ENCODE measurements at places on chromosomes 5 and 9. TPM values are rescaled to one million over a fixed set of nuclear protein-coding genes. Genes with fewer than 3 reads are reported as not detected.

SLC35A4 gene
- 43.4 TPM for total RNA-seq

IFNA13 gene
- not detected for total RNA-seq

SPINK7 gene
- total RNA-seq = not detected

PRRX2 gene
- 51.9 TPM for total RNA-seq

CBY3 gene
- not detected for total RNA-seq

MAP1B gene
- total RNA-seq = 382 TPM

PCDHGC3 gene
- 116 TPM for total RNA-seq

PCDHGA1 gene
- total RNA-seq = 0.91 TPM

CD274 gene
- 3.8 TPM for total RNA-seq

- no peaks in the 10 kb centered on the region for H3K36me3 ChIP-seq
- DNase-seq = no peak
- H3K4me1 ChIP-seq = no peaks in the 10 kb centered on the region
- H3K27me3 ChIP-seq = no peaks in the 10 kb centered on the region
- H3K4me3 ChIP-seq = no peak overlapping the region
Observed at GRCh38 chr9:134607971-134608370, 33.6 kb upstream of the COL5A1 start.

- no peak for DNase-seq
- no peaks in the 10 kb centered on the region for H3K27me3 ChIP-seq
- H3K4me1 ChIP-seq = no peaks in the 10 kb centered on the region
- no peaks in the 10 kb centered on the region for H3K36me3 ChIP-seq
Observed at GRCh38 chr5:136622747-136623146, 257.4 kb upstream of the TRPC7 start.

DNA sequence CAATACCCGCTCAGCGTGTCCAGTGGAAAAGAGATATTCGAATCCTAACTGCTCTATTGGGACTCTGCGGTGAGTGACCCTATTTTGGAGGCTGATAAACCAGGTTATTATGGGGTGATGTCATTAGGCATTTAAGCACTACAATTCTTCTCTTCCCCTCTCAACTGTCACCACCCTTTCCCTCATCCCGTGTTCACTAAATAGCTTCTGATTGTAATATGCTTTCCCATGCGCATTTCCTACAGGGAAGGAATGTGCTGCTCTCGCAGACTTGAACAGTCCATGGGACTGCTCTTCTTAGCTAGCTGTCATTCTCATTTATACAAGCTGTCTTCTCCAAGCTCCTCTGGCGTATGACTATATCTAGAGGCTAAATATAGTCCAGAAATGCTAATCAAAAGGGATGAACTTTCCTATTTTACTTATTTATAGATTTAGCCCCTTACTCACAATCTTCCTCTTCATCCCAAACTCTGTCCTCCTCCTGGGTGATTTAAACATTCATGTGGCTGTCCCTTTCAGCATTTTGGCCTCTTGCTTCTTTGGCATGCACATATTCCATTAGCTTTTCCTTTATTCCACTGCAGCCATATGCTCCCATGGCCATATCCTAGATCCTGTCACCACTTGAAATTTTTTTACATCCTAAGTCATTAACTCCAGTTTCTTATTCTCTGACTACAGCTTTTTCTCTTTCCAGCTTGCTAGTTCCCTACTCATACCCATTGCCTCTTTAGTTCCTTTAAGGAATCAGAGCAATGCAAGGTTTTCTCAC, 39.6 kb upstream of the CSNK1G3 start:
- no peaks in the 10 kb centered on the region for H3K27me3 ChIP-seq
- H3K4me1 ChIP-seq = no peaks in the 10 kb centered on the region
- H3K27ac ChIP-seq = no peak overlapping the region
- no peaks in the 10 kb centered on the region for H3K36me3 ChIP-seq

- peak; percentile 74 for DNase-seq
- no peaks in the 10 kb centered on the region for H3K4me1 ChIP-seq
- H3K4me3 ChIP-seq = peak overlapping the region; percentile 0
- no peaks in the 10 kb centered on the region for H3K27me3 ChIP-seq
Observed at GRCh38 chr9:116156621-116157314, 3.2 kb downstream of the PAPPA start.

GRCh38 chr5:17147617-17148016, 69.8 kb upstream of the BASP1 start:
- no peak for DNase-seq
- no peak overlapping the region for H3K27ac ChIP-seq
- no peaks in the 10 kb centered on the region for H3K4me1 ChIP-seq
- no peaks in the 10 kb centered on the region for H3K36me3 ChIP-seq
- no peak overlapping the region for H3K4me3 ChIP-seq

DNA sequence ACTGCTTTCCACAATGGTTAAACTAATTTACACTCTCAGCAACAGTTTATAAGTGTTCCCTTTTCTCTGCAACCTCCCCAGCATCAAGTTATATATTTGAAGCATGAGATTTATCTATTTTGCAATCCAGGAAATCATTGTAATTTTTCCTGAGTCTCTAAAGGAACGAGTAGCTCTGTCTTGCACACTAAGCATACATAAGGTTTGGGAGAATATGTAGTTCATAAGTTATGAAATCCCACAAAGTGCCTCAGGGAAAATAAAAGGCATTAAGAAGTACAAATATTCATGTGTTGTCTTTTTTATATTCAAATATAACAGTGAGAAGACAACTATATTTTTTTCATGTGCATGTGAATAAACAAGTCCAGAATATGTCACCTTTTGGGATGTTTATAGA, 377.1 kb upstream of the RORB start:
- no peak for DNase-seq
- H3K4me3 ChIP-seq = no peak overlapping the region
- H3K36me3 ChIP-seq = no peaks in the 10 kb centered on the region
- no peak overlapping the region for H3K27ac ChIP-seq
- no peaks in the 10 kb centered on the region for H3K27me3 ChIP-seq

DNA sequence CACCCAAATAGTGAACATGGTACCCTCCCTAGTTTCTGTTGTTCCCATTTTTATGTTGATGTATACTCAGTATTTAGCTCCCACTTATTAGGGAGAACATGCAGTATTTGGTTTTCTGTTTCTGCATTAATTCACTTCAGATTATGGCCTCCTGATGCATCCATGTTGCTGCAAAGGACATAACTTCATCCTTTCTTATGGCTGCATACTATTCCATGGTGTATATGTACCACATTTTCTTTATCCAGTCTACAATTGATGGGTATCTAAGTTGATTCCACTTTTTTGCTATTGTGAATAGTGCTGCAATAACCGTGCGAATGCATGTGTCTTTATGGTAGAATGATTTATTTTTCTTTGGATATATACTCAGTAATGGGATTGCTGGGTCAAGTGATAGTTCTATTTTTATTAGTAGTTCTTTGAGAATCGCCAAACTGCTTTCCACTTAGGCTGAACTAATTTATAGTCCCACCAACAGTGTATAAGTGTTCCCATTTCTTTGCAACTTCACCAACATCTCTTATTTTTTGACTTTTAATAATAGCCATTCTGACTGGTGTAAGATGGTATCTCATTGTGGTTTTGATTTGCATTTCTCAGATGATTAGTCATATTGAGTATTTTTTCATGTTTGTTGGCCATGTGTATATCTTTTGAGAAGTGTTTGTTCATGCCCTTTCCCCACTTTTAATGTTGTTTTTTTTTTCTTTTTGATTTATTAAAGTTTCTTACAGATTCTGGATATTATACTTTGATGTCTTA, 79.6 kb downstream of the SMIM15 start:
- H3K27ac ChIP-seq = no peak overlapping the region
- H3K4me1 ChIP-seq = no peaks in the 10 kb centered on the region
- H3K36me3 ChIP-seq = no peaks in the 10 kb centered on the region
- no peak overlapping the region for H3K4me3 ChIP-seq
- no peaks in the 10 kb centered on the region for H3K27me3 ChIP-seq
- DNase-seq = no peak

- no peak overlapping the region for H3K27ac ChIP-seq
- H3K27me3 ChIP-seq = no peaks in the 10 kb centered on the region
- no peaks in the 10 kb centered on the region for H3K36me3 ChIP-seq
- no peak overlapping the region for H3K4me3 ChIP-seq
Observed at GRCh38 chr5:168254013-168254693, 37.3 kb upstream of the WWC1 start.

- DNase-seq = peak; percentile 33
- no peak overlapping the region for H3K27ac ChIP-seq
- H3K4me1 ChIP-seq = no peaks in the 10 kb centered on the region
- no peaks in the 10 kb centered on the region for H3K27me3 ChIP-seq
Observed at GRCh38 chr9:93830606-93831005, 124.5 kb downstream of the BARX1 start.

- H3K27ac ChIP-seq = no peak overlapping the region
- H3K27me3 ChIP-seq = no peaks in the 10 kb centered on the region
- no peak overlapping the region for H3K4me3 ChIP-seq
- H3K36me3 ChIP-seq = no peaks in the 10 kb centered on the region
- no peaks in the 10 kb centered on the region for H3K4me1 ChIP-seq
- no peak for DNase-seq
Observed at GRCh38 chr5:53490747-53491146, 10.3 kb downstream of the FST start.

DNA sequence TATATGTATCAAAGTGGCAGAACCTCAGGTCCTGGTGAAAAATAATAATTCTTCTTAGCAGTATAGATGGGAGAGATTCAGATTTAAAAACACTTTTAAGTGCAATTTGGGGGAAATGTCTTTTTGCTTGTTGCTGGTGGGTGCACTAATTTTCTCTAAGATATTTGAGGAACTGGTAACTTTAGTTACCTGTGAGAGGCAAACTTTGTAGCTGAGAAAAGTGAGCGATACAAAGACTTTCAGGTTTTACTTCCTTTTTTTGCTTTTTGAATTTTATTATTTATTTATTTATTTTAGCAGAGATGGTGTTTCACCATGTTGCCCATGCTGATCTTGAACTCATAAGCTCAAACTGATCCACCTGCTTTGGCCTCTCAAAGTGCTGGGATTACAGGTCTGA, 303.1 kb upstream of the PTGER4 start:
- H3K27ac ChIP-seq = no peak overlapping the region
- H3K27me3 ChIP-seq = no peaks in the 10 kb centered on the region
- no peak overlapping the region for H3K4me3 ChIP-seq
- no peak for DNase-seq

- H3K36me3 ChIP-seq = no peaks in the 10 kb centered on the region
- no peaks in the 10 kb centered on the region for H3K27me3 ChIP-seq
- no peak for DNase-seq
- no peak overlapping the region for H3K4me3 ChIP-seq
- H3K4me1 ChIP-seq = peaks cover 7% of the 10 kb centered on the region
Observed at GRCh38 chr5:96220610-96221390, 212.2 kb downstream of the PCSK1 start.

DNA sequence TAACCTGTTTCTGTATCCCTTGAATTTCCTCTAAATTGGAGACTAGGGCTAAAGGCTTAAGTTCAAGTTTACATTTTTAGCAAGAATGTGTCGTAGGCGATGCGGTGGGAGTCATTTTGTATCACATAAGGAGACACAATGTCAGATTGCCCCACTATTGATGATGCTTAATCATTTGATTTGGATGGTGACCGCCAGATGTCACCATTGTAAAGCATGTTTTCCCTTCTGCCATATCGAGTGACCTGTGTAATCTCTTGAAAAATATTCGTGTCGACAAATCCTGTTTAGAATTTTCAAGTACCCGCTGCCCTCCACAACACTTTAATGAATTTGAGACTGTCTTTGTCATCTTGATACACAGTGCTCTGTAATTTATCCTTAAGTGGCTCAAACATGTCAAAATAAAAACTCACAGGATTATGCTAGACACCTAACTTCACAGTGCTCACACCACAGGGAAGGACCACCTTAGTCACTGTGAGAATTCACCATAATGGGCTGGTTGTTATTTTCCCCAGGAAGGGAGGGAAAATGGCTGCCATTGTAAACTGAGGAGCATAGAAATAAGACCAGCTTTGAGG, 34.5 kb upstream of the SLC46A2 start:
- H3K4me1 ChIP-seq = no peaks in the 10 kb centered on the region
- H3K4me3 ChIP-seq = no peak overlapping the region
- H3K36me3 ChIP-seq = no peaks in the 10 kb centered on the region
- DNase-seq = no peak
- no peak overlapping the region for H3K27ac ChIP-seq
- no peaks in the 10 kb centered on the region for H3K27me3 ChIP-seq

DNA sequence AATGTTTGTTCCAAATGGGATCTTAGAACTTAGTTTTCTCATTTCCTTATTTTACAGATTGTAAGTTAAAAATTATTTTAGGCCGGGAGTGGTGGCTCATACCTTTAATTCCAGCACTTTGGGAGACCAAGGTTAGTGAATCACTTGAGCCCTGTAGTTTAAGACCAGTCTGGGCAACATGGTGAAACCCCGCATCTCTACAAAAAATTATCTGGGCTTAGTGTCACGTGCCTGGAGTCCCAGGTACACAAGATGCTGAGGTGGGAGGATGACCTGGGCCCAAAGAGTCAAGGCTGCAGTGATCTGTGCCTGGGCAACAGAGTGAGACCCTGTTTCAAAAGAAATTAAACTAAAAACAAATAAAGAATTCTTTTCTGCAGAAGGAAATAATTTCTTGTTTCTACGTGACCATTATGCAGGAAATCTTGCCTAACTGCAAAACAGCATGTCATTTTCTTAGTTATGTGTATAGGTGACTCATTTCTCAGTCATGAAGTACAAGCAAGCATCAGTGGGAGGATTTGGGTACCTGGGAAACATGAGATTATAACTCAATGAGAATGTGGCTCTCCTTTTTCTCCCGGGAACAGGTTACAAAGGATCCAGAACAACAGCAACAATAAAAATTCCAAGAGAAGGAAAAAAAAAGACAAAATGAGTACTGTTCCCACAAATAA, 375.1 kb upstream of the ST8SIA4 start:
- H3K36me3 ChIP-seq = no peaks in the 10 kb centered on the region
- H3K27me3 ChIP-seq = no peaks in the 10 kb centered on the region
- no peak overlapping the region for H3K4me3 ChIP-seq
- H3K4me1 ChIP-seq = no peaks in the 10 kb centered on the region
- DNase-seq = no peak

DNA sequence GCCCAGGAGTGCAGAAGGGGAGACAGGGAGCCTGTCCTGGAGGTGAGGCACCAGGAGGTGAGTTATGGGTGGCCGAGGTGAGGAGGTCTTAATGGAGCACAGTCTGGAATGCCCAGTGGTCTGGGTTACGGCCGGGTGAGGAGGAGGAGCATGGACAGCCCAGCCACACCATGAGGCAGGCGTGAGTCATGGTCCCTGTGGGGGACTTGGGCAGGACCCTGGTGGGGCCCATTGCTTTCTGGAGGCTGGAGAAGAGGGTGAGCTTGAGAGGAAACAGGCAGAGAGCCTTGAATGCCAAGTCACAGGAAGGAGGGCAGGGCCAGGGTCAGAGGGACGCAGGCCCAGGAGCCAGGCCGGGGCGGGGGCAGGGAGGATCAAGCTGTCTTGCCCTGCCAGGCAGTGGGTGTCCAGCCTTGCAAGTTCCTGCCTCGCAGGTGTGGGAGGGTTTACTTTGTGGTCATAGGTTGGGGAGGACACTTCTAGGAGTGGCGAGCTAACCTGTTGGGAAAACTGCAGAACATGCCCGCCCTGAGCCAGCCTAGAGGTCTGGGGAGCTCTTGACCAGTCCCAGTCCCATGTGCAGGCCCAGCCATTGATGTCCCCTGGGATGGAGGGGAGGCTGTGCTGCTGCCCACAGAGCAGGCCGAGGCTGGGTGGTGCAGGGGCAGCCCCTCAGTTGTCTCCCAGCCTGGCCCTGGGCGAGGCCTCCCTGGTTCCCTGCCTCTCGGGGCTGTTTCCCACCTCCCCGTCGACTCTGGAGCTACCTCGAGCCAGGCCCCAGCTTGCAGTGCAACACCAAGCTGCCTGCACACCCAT, 2.8 kb downstream of the CACNA1B start:
- no peaks in the 10 kb centered on the region for H3K36me3 ChIP-seq
- DNase-seq = no peak
- no peak overlapping the region for H3K27ac ChIP-seq
- no peaks in the 10 kb centered on the region for H3K4me1 ChIP-seq
- H3K27me3 ChIP-seq = no peaks in the 10 kb centered on the region

- H3K36me3 ChIP-seq = no peaks in the 10 kb centered on the region
- H3K4me1 ChIP-seq = no peaks in the 10 kb centered on the region
- H3K27me3 ChIP-seq = no peaks in the 10 kb centered on the region
Observed at GRCh38 chr5:172414531-172415361, 39.6 kb downstream of the SH3PXD2B start.
